ENCODE measurements at places on chromosomes 6 and 20.

DNA sequence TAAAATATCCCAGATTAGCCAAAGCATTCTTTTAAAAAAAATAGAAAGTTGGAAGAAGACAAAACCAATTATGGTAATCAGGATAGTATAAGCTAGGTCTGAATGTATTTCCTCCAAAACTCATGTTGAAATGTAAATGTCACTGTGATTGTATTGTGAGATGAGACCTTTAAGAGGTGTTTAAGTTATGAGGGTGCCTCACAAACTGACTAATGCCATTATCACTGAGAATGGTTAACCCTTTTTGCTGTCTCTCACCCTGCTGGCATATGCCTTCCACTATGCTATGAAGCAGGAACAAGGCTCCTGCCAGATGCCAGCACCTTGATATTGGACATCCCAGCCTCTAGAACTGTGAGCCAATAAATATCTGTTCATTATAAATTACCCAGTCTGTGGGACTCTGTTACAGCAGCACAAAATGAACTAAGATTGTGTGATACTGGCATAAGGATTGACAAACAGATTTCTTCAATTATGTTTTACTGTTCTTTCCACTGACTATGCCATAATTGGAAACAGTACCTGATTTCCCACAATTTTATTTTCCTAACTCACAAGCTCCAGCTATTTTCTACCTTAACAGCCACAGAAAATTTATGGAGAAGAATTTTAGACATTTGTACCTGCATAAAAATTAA lies 63.8 kb downstream of the IBTK start:
- ATAC-seq, result no peak

DNA sequence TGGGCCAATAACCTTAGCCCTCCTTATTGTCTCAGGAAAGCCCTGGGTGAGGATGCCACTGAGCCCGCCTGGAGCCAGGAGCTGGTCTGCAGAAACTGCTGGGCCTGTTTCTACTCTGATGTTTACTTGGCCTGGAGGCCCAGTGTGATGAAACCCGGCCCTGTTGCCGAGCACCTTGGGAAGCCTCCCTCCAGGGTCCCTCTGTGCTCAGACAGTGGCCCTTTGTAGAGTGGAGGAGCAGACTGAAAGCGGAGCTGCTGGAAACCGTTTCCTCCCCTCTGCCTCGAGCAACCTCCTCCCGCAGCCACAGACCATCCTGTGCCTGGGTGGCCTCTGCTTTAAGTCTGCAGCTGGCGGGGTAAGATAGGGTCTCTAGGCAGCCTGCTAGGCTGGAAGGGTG lies 84.1 kb upstream of the EPB41L1 start:
- no peak for ATAC-seq

DNA sequence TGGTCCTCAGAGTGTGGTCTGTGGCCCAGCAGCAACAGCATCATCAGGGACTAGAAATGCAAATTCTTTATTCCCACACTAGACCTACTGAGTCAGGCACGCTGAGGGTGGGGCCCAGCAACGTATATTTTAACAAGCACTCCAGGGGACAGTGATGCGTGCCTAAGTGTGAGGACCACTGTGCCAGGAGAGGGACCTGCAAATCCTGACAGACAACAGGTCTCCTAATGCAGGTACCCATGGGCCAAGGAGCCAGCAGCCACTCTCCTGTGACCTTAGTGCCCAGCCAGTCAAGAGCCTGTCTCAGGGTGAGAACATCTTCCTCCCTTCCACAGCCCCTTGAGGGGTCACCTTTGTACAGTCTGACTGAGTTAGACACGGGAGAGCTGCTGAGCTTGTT lies 8.0 kb upstream of the MYLK2 start:
- ATAC-seq, result no peak

DNA sequence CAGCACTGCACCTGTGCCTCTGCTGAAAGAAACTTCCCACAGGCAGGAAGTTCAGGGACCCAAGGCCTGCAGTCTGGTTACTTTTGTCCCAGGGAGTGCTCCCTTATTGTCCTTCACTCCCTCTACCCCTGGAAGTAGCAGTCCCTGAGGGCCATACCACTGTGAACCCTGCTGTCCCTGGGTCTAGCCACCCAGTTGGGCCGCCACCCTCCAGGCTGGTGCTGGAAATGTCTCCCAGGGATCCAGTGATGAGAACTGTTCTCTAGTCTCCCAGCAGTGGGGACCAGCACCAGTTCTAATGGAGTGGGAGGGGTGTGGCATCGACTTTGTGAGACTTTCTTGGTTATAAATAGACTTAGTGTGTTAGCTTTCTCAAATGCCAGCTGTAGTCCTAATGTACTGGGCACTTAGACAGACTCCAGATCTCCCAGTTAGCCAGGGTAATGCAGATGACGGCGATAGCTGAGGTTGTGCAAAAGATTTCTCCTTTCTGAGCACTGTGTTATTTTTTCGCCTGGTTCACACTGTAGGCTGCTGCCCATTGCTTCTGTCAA lies 462.5 kb downstream of the CDH26 start:
- ATAC-seq, result no peak

- no peak for ATAC-seq
Observed at GRCh38 chr6:85044361-85044760, 280.0 kb upstream of the TBX18 start.

- peak; percentile 73 for ATAC-seq
Observed at GRCh38 chr6:119314885-119315272, 34.7 kb downstream of the MAN1A1 start.

DNA sequence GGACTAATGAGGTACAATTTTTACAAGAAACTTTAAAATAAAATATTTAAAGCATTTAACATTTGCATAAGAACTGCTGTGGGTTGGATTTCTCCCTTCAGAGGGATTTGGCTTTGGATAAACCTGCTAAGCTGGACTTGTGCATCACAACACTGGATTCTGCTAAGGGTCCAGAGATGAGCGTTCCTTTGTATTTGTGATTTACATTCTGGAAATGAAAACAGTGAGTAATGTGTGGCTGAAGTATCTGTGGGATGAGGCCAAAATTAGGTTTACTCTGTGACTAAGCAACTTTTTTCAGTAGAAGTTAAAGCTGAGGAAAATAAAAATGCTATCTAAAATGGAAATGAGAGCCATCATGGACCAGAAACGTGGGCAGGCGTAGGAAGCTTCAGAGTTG lies 494.3 kb downstream of the EPM2A start:
- no peak for ATAC-seq

All from stimulated activated memory B cell treated with anti-CD40 and anti-IgM and Interleukin-4, amounts not matched to agents 10 μg/mL and 1 μg/mL and 100 μg/mL, for 72 hours (primary cell).